ENCODE measurements at places on chromosomes 12 and 14.

DNA sequence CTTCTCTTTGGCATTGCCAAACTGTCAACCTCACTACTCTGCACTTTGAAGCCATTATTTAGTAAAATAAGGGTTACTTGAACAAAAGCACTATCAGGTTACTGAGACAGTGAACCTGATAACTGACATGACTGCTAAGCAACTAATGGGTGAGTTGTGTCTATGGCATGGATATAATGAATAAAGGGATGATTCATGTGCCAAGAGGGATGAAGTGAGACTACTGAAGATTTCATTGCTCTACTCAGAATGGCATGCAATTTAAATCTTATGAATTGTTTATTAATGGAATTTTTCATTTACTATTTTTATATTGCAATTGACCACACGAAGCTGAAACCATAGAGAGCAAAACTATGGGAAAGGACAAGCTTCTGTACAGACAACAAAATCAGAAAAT lies 74.4 kb downstream of the CEP128 start:
- DNase-seq = no peak

- DNase-seq = no peak
Measured at GRCh38 chr12:130242506-130242905, 80.2 kb downstream of the FZD10 start.

DNA sequence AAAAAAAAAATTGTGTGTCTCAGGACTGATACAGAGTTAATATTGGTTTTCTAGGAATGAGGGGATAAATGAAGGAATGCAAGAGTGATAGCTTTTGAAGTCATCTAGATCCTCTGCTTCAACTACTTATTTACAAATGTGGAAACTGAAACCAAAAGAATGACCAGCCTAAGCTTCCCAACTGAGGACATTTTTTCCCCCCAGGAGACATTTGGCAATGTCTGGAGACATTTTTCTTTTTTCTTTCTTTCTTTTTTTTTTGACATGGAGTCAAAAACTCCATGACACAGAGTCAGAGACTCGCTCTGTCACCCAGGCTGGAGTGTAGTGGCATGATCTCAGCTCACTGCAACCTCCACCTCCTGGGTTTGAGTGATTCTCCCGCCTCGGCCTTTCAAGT lies 15.3 kb downstream of the DLK1 start:
- no peak for DNase-seq

- no peak for DNase-seq
Measured at GRCh38 chr12:46546634-46547273, 174.2 kb upstream of the SLC38A2 start.

DNA sequence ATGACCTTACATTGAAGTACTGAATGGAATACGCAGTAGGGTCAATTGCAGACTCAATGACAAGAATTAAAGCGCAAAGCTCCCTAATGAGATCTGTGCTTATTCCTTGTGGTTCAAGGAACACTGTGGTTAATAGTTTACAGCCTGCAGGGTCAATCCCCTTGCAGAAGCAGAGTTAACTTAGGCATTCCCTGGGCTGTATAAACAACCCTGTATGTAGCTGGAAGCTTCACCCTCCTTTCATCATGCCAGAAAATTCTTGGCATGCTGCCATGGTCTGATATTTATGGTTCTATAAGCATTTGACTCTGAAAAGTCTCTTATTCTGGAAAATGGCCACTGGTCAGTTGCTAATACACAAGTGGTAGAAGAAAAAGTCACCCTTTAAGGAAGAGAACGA lies 227.7 kb downstream of the NOVA1 start:
- DNase-seq = no peak

DNA sequence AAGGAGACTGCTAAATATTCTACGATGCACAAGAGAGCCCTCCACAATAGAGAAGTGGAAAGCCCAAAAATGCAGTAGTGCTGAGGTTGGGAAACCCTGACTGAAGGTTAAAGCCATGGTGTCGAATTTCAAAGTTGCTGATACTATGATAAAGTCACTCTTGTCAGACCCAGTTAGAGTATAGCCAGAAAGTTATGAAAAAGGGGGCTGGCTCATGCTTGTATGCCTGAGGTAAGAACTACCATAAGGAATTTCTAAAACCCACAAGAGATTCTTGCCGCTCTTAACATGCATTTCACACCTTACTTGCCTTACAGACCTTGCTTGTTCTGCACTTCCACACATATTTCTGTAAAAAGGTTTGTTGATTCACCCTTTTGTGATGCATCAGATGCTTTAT lies 184.6 kb downstream of the SLC6A15 start:
- peak; percentile 1 for DNase-seq

DNA sequence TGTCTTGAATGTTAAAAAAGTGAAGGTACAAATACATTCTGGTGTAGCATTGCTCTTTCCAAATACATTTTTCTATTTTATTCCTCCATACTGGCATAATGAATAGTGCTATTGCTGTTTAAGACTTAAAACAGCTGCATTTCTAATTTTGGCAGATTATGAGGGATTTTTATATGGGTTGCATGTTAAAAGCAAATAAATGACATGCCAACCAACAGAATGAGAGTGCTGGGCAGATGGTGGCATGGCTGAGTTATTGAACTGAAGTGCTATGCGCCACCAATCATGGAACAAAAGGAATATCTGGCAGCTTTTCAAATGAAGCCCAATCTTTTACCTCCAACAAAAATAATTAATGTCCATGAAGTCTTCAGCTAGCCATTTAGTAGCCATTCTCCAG lies 215.0 kb downstream of the PRKD1 start:
- DNase-seq = peak; percentile 54

DNA sequence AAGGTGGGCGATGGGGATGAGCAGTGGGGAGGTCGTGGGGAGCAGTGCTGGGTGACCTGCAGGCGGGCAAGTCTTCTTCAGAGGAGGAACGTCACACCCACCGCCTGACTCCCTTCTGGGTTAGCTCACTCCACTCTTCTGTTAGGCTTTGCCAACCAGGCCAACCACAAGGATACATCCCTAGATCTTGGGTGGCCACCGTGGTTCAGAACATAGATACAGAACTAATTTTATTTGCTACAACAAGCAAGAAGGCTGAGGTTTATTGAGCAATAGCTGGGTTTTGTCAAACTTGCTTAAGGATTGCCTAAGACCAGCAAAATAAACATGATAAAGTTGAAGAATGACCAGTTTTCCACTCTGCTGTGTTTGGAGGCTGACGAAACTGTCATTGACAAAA lies 109.4 kb downstream of the DACT1 start:
- DNase-seq = no peak

GRCh38 chr12:109589691-109590245 lies 16.2 kb downstream of the MVK start:
- peak; percentile 47 for DNase-seq

- DNase-seq = peak; percentile 24
Measured at GRCh38 chr14:22847661-22848341, 11.4 kb downstream of the MMP14 start.

DNA sequence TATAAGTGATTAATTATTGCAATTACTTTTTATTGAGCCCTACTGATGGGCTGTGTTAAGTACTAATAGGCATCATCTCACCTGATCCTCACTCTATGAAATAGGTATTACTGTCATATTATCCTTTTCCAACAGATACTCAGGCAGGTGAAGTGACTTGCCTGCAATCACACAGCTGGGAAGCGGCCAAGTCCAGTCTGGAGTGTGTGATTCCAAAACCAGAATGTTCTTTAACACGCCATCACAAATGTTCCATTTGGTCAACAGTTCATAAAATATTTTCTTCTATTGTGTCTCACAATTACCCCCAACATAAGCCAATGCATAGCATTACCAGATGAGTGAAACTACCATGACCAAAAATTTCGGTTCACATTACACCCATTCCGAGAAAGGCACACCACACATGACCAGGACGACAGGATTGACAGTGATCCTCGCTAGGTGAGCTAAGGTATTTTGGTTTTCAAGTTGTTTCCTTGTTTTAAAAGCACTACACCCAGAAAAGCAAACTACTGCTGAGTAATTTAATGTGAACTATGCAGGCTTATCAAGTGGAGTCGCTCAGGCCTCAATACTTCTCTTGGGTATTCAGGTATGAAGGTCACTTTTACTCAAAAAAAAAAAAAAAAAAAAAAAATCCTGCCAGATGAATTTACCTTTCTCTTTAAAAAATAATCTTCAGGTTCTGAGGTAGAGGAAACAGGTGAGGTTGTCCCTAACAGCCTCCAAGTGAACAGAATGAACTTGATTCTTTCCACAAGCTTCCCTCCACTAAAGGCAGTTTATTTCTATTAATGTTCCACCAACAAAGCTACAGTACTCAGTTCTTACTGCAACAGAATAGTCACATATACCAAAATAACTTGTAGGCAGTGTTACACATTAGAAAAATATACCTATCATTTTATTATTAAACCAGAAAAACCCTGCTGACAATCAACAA lies 2.4 kb downstream of the VPS37B start:
- no peak for DNase-seq

GRCh38 chr14:36941783-36942521 lies 230.5 kb downstream of the SLC25A21 start:
- peak; percentile 50 for DNase-seq

- DNase-seq = peak; percentile 51
Measured at GRCh38 chr12:79407671-79408622, 282.8 kb downstream of the PAWR start.

GRCh38 chr12:9378430-9378835 lies 170.2 kb upstream of the PZP start:
- no peak for DNase-seq

DNA sequence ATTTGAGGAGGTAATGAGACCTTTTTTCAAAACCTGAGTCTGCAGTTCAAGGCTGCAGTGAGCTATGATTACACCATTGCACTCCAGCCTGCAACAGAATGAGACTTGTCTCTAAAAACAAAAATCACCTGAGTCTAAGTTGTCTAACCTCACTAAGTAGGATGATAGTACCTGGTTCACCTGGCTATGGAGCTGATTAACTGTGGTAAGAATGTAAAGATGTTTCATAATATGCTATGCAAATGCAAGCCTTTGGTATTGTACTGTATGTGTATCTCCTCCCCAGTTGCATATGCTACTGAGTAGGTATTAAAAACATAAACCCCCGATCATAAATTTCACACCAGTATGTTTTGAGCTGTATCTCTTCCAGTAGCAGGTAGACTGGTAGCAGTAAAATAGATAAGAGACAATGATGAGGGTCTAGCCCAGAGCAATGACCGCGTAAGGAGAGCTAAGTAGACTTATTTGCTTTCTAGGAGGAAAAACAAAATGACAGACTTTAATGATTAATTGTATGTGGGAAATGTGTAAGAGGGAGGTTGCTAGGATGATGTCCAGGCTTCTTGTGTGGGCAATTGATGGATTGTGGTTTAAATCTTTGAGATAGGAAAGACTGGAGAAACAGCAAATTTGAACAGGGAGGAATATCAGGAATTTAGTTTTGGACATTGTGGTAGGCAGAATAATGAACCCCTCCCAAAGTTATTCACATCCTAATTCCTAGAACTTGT lies 41.6 kb upstream of the EGLN3 start:
- DNase-seq = no peak

DNA sequence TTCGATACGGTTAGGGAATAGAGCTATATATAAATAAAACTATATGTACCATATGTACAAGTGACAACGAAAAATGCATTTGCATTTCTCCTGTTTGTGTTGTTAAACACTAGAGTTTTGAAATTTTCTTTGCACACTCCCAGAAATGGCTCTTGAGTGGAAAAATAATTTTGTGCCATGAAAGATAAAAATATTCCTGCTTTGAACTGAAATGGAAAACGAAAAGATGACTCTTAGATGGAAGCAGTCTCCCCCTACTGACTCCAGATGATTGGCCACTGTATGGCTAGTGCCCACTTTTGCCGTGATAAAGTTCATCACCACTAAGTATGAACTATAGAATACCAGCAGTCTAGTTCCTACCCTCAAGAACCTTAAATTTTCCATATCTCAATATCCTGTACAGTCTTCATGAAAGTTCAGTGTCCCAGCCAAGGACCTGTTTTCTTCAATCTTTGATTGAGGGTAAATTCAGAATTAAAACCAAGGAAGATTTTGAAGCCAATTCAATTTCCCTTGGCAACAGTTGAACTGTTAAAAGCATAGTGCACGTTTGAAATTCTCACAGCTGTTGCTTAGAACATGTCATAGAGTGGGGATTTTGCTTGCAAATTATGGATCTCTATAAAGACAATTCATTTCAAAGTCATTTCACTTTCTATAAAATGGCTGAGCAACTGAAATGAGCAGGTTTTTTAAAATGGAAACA lies 1.6 kb upstream of the PPP2R5E start:
- peak; percentile 60 for DNase-seq

- DNase-seq = no peak
Measured at GRCh38 chr14:60114881-60115280, 23.2 kb downstream of the PCNX4 start.

- peak; percentile 64 for DNase-seq
Measured at GRCh38 chr14:92236243-92236900, 86.6 kb upstream of the SLC24A4 start.

DNA sequence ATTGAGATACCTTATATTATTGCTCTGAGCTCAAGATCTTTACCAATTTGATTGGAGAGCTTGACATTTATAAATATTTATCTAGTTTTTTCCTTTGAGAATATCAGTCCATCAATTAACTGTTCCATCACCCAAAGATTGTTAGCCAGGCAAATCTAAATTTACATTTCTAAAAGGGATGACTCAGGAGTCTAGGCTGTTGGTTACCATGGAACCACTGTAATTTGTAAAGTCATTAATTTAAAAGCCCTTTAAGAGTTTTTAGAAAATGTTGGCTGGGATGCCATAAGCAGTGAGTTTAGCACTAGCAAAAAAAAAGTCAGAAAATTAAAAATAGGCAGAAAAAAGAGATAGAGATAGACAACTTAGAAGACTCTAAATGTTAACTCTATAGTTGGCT lies 19.5 kb upstream of the SERPINA1 start:
- DNase-seq = no peak

DNA sequence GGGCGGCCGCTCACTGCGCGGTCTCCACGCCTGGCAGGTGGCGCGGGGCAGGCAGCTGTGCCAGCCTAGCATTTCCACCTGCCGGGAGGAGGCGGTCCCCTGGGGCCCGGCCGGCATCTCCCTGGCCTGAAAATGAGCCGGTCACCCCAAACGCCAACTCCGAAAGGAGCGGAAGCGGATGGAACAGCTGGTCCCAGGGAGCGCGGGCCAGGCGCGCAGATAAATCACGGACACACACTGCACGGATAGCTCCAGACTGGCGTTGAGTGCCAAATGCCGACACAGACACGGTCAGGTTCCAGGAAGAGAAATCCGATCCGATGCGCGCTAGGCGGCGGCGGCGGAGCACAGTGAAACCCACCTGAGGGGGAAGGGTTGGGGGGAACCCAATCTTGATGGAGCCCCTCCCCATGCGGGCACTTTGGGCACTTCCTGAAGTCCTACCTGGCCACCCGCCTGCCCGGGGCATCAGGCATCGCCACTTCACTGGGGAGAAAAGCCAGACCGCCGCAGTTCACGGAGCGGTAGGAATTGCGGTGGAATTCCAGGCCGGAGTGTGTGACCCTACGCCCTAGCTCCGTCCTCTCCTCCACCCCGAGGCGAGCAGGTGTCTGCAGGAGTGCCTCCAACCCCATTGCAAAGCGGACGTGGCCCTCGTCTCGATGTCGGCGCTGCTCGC lies 624 bp upstream of the PLEKHD1 start:
- DNase-seq = peak; percentile 65

- DNase-seq = no peak
Measured at GRCh38 chr14:73342670-73343069, 105.4 kb downstream of the PAPLN start.

- no peak for DNase-seq
Measured at GRCh38 chr14:81007131-81007530, 51.7 kb downstream of the TSHR start.
